Stimulated activated CD4-positive, alpha-beta T cell treated with anti-CD3 and anti-CD28 coated beads, Interleukin-1b, Interleukin-23, amount 100 ng/mL, for 1 hour (primary cell): ENCODE measurements at places on chromosomes 11 and 22.

DNA sequence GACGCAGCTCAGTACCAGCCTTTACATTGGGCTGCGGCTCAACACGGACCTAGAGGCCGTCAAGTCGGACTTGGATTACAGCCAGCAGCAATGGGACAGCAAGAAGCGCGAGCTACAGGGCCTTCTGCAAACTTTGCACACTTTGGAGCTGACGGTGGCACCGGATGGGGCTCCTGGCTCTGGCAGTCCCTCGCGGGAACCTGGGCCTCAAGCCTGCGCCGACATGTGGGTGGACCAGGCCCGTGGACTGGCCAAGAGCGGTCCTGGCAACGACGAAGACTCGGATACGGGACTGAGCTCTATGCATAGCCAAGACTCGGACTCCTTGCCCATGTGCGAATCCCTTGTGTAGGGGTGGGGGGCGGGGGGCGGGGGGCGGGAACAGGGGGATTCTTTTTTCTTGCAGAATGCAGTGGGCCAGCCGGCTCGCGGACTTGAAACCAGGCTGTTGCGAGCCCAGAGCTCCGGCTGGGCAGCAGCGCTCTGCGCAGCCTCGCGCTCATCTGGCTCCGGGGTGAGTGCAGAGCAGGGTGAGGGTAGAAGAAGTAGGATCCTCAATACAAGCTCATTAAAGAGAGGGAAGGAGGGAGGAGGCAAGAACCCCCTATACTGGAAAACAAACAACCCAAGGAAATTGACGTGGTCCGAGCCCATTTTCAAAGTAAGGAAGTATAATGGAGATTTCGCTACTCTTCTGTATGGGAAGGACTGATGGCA, 1.8 kb downstream of the RASSF10 start:
- DNase-seq = no peak

DNA sequence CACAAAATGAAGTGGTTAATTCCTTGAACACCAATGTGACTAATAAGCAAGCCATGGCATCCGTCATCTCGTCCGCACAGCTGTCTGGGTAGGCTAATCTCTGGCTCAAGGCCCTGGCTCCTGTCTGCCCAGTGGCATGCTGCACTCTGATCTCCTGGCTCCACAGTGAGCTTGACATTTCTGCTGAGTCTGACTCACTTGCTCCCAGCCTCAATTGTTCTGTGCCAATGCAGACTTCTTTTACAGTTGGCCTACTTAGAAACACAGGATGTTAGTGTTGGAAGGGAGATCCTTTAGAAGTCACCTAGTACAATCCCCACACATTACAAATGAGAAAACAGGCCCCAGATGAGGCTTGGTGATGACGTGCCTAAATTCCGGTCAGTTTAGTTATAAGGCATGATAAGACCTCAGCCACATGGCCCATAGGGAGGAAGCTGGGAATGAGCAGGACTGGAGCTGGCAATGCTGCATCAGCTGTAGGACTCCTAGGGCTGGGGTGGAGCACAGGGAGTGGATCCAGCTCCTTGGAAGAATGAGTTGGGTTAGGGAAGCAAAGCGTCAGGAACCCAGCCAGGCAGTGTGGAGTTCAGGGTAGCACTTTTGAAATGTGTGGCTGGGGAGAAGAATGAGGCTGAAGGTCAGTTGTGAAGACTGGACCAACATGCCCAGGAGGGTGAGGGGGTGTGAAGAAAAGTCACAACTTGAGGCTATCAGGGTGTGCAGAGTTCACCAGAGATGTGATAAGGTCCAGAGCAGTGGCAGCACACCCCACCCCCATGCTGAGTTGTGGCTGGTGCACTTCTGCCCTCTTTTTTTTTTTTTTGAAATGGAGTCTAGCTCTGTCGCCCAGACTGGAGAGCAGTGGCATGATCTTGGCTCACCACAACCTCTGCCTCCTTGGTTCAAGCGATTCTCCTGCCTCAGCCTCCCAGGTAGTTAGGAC, 70.2 kb upstream of the EED start:
- no peak for DNase-seq

DNA sequence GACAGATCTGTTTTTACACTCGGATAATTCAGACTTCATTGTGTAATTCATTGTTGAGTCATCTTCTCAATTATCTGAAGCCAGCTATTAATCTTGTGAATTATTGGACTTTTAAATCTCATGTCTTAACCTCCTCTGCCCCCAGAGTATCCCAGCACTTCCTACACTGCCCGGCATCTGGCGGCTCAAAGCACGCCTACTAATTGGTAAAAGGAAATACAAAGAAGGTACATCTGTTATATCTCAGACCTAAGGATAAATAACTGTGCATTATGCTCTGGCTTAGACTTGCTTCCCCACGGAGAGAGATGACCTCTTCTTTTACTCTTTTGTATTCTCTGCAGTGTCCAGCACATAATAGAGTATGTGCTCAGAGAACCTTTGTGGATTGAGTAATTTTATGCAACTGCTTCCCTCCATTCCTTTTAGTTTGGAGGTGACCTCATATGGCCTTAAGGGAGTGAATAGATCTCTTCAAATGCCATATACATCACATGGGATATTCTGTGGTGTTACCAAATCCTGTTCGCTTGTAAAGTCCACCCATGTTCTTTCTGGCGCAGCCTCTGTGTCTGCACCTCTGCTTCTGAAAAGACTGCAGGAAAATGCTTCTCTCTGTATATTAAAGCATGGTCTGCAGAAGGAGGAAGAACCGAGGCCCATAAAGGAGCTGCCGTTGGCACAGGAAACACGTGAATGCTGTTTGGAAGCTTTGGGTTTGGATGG, 125.6 kb upstream of the SORL1-AS1 start:
- no peak for DNase-seq

DNA sequence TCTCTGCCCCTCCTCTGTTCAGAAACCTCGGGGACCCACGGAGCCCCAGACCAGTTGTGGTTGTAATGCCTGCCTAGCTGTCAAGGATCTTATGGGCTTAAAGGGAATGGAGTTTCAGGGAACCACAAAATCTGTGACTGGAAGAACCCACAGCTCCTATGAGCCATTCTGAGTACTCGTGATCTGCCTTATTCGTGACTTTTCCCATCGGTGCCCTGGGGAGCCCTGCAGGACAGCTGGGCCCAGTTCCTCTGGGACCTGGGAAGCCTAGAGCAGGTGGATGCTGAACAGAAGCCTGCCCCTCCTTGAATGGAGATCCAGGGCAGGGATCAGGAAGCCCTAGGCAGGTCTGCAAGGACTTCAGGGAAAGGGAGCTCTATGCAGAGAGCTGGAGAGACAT, 42.1 kb upstream of the TTC12 start:
- DNase-seq = no peak

- DNase-seq = no peak
These were observed 181.1 kb upstream of the NECTIN1 start for GRCh38 chr11:119910051-119910450.

GRCh38 chr11:85602526-85603213, 24.5 kb downstream of the DLG2 start:
- DNase-seq = no peak

DNA sequence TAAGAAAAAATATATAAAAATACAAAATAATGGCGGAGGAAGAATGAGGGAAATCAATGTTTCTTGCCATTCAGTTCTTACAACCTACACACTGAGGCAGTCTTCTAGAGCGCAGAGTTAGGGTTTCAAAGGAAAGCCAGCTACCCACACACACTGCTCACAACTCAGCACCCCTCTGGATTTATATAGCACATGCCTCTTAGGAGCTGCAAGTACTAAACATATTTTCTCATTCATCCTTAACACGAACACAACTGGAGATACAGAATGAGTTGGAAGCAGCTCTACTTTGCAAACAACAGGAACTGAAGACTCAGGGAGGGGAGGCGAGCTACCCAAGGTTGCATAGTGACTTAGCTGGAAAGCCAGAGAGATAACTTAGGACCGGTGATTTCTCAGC, 293.8 kb downstream of the CTTN start:
- no peak for DNase-seq

DNA sequence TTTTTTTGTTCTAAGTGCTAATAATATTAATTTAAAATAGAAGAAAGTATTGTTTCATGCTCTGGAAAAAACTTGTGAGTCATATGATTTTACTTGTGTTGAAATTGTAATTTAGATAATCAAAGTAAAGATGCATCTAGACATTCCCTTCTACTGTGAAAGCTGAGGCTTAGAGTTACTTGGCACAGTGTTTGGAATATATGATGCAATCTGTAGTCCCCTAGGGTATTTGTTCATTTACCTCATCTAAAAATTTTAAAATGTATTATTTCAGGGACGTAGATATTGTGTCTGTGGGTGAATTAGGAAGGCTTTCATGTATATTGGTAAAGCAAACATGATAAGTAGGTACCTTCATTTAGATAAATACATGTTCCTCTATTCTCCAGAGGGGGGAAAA, 793.5 kb upstream of the CNTN5 start:
- no peak for DNase-seq

GRCh38 chr11:45150943-45151342, 4.5 kb downstream of the PRDM11 start:
- no peak for DNase-seq
